ENCODE measurements at places on chromosomes 5 and 9.

- DNase-seq, result no peak
These were observed 72.2 kb upstream of the BARHL1 start for GRCh38 chr9:132509928-132510874.

- DNase-seq, result no peak
These were observed at the start of gene RNF208 for GRCh38 chr9:137222190-137223077. RNF208 (minus strand) TSS chr9:137222240; CDS start chr9:137221212, 1,028 bp downstream.

- DNase-seq, result no peak
These were observed 37.6 kb downstream of the PAM start for GRCh38 chr5:102792705-102793104.

GRCh38 chr9:135414293-135414692, 65.3 kb upstream of the PPP1R26 start:
- no peak for DNase-seq

DNA sequence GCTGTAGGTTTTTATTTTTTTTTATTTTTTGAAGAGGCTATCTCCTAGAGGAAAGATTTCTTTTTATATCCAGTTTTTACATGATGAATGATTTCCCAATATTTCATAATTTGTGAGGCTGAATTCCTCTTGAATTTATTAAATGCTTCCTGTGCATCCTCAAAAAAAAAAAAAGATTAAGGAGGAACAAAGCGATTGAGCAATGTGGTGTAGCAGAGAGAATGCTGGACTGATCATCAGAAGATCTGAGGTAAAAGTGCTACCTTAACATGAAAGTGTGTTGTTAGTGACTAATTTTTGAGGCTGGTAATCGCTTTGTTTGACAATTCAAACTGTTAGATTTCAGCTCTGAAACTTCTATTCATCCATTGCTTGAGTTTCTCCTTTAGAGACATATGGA, 125.1 kb downstream of the ESM1 start:
- DNase-seq, result no peak

GRCh38 chr9:33737811-33738606, 57.4 kb upstream of the PRSS3 start:
- peak; percentile 29 for DNase-seq

GRCh38 chr5:75574791-75575190, 36.5 kb upstream of the ANKDD1B start:
- no peak for DNase-seq

DNA sequence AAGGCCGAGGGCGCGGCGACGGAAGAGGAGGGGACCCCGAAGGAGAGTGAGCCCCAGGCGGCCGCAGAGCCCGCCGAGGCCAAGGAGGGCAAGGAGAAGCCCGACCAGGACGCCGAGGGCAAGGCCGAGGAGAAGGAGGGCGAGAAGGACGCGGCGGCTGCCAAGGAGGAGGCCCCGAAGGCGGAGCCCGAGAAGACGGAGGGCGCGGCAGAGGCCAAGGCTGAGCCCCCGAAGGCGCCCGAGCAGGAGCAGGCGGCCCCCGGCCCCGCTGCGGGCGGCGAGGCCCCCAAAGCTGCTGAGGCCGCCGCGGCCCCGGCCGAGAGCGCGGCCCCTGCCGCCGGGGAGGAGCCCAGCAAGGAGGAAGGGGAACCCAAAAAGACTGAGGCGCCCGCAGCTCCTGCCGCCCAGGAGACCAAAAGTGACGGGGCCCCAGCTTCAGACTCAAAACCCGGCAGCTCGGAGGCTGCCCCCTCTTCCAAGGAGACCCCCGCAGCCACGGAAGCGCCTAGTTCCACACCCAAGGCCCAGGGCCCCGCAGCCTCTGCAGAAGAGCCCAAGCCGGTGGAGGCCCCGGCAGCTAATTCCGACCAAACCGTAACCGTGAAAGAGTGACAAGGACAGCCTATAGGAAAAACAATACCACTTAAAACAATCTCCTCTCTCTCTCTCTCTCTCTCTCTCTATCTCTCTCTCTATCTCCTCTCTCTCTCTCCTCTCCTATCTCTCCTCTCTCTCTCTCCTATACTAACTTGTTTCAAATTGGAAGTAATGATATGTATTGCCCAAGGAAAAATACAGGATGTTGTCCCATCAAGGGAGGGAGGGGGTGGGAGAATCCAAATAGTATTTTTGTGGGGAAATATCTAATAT, 58.1 kb downstream of the BASP1 start:
- DNase-seq, result no peak

DNA sequence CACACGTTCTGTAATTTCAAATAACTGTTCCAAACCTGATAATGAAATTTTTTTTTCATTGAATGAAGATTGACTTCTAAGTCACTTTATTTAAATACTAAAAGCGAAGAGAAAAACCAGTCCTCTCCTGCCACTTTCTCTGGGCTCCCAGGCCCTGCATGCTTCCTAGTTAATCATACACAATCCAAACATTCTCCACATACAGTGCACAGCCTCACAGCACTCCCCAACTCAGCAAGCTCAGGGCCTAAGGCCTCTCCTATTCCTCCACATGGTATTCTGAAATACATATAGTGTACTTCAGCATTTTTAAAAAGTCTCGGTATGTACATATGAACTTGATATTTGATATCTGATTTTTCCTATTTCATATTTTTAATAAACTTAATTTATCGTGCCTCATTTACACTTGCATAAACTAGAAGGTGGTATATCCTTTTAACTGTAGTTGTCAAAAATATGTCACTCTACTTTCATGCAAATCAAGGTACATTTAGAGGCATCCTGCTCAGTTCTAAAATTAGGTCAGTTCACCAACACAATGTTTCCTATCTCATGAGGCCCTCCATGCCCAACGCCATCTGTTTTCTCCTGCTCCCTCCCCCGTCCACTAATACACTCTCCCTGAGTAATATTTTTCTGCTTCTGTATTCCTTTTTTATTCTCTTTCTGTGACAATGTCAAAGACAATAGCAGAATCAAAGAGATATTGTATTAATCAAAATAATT, 206.7 kb downstream of the ARRDC3 start:
- no peak for DNase-seq

- DNase-seq, result no peak
These were observed 60.4 kb upstream of the GPBP1 start for GRCh38 chr5:57113481-57113880.

- DNase-seq, result no peak
These were observed 56.7 kb upstream of the TAF11L2 start for GRCh38 chr5:17441351-17441750.

DNA sequence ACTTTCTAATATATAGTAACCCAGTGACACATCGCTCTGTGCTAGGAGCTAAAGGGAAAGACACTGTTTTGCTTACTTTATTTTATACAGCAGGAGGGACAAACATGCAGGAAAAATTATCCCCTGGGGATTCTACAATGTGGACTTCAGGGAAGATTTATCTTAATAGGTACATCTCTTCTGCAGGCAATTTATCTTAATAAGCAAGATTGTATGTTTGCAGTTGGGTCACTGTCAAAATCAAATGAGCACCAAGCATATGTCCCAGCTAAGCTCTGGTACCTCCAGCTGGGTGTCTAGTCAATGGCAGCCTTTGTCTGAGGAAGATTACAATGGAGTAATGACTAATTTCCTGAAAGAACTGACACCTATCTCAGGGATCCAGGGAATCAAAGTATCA, 309.9 kb upstream of the PANK3 start:
- DNase-seq, result no peak

DNA sequence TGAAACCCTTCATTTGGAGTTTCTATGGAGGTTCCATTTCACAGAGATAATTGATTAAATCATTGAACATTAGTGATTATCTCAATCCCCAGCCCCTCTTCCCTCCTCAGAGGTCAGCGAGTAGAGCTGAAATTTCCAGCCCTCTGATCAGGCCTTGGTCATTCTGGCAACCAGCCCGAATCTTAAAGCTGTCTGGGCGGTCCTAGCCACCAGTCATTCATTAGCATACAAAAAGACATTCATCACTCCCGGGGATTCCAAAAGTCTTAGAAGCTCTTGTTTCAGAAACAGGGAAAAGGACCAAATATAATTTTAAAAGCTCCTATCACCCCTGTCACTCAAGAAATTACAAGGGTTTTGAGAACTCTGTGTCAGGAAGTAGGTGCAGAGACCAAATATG, 41.3 kb downstream of the ZNF474 start:
- no peak for DNase-seq

DNA sequence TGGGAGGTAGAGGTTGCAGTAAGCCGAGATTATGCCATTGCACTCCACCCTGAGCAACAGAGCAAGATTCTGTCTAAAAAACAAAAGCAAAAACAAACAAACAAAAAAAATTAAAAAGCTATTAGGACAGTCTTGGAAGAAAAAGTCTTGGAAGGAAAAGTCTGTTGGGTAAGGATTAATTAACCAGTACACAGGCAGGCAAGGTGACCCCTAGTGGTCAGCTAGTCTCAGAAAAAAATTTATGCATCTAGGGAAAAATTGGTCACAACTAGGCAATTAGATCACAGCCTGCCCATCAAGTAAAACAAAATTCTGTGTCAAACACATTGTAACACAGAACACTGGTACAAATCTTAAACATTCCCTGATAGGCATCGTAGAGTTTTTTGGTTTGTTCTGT, 6.7 kb upstream of the ANKRD18B start:
- DNase-seq, result peak; percentile 7

DNA sequence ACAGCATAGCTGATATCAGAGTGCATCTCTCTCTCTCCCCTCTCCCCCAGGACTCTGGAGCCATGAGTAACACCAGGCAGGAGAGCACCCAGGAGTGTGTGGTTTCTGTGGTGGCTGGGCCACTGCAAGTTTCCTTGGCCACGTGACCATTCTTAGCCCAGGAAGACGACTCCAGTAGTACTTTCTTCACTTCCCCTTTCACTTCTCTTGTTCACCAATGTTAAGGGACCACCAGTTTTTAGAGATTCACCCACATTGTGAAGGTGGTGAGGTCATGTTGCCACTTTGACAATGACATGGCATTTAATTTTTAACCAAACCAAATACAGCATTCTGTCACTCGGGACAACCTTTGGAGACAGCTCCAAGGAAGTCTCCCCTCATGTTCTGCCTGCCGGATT, 17.9 kb upstream of the DAPK1 start:
- DNase-seq, result no peak

DNA sequence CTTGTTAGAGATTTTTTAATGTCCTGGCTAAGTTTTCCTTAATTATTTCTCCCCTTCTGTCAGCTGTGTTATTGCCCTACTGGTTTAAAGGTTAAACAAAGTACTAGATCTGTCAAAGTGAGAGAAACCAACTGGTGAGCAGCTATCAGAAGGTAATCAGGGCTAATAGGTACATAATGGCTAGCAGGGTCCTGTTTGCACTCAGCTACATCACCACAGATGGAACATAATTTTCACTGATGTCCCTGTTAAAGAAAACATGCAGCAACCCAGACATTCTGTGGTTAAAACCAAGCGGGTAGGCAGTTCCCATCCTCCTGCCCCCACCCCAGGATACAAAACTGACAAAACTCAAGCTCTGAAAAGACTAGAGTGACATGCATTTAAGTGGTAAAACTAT, 473.9 kb downstream of the NR2F1-AS1 start:
- DNase-seq, result no peak

DNA sequence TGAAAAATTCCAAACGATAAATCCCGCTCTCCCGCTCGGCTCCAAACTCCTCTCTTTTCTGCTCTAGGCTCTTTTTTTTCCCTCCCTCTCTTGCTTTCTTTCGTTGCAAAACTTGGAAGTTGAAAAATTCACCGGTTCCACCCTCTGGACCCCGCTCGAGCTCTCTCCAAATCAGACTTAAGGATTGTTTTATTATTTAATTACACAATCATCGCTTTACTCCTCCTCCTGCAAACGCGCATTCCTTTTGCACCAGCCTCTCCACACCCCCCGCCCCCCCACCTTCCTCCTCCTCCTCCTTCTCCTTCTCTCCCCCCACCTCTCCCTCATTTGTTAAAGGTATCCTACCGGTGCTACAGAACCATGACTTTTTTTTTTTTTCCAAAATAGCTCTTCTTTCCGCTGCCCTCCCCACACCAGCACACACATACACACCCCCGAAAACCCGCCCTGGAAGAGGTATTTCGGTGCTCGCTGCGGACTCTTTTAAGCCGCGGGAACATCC, 535 bp upstream of the NFIB start:
- peak; percentile 60 for DNase-seq

- no peak for DNase-seq
These were observed 27.2 kb downstream of the DEPDC1B start for GRCh38 chr5:60672693-60673264.

DNA sequence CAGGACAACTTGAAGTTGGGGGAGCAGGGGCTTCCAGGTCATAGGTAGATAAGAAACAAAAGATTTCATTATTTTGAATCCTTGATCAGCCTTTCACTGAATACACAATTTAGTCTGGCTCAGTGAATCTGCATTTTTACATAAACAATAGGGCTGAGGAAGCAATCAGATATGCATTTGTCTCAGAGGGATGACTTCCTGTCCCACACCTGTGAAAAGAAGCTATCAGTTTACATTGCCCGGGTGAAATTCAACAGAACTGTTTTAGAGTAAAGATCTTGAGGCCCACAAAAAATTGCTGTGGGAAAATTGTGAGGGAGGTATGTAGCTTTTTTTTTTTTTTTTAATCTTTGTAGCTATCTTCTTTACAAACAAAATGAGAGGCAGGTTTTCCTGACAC, 38.3 kb downstream of the DNAJB5 start:
- DNase-seq, result no peak

DNA sequence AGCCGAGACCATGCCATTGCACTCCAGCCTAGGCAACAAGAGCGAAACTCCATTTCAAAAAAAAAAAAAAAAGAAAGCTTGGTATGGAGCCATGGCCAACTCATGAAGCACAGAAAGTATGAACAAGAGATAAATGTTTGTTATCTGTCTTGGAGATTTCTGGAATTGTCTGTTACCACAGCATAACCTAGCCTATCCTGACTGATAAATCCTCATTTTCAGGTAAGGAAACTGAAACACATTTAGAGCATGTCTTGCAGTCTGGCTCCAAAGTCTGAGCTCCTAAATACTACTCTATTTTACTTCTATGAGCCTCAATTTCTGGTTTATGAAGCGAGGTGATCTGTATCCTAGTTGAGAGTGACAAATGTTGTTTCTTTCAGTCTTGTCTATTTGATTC, 68.3 kb upstream of the SLC44A1 start:
- no peak for DNase-seq

- DNase-seq, result no peak
These were observed 13.4 kb downstream of the MAST4 start for GRCh38 chr5:66609615-66610014.

DNA sequence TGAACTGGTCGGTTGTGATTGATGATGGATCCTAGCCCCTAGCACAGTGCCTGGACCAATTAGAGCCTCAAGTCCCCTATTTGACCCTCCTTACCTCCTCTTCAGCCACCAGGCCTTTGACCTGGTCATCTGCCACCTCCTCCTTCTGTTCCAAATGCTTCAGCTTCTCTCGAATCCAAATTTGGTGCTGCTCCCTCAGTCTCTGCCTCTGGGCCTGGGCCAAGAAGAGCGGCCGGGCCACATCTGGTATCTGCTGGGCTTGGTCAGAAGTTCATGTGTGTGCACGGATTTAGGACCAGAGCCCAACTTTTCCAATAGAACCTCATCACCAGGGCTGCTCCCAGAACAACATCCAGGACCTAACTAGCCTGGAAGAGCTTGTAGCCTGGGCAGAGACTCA, 6.5 kb downstream of the SLC35A4 start:
- DNase-seq, result no peak

GRCh38 chr5:73412597-73412988, 36.0 kb downstream of the FOXD1 start:
- peak; percentile 57 for DNase-seq

GRCh38 chr9:91159664-91160121, 202.0 kb downstream of the AUH start:
- no peak for DNase-seq

All from SW 1271 (cell line).